ENCODE measurements at places on chromosomes 2 and 18.
A peak's percentile ranks its signal among the peaks of the same experiment; 100 is the strongest.

DNA sequence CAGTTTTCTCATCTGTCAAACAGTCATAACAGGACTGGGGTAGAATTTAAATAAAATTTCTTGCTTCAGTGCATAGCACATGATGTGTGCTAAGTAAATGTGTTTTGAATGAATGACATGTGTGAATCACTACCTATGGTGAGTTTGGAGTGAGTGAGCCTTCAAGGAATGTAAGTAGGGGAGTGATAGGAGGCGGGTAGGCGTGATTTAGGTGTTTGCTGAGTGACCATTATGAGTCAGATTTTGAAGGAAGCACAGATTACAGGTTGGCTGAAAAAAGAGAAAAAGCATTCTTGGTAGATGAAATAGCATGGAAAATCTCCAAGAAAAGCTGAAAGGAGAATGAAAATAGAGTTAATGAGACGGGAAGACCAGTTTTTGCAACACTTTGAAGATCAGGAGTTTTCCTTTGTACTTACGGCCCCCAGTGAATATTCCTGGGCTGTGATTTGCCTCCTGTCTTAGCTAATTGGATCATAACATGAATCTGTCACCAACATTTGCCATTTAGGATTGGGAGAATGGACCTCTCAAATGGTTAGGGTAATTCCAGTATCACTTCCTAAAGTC lies 136.9 kb upstream of the GATA6 start:
- DNase-seq: peak; percentile 51

- no peak for DNase-seq
Observed at GRCh38 chr18:77093586-77093985, 39.0 kb downstream of the MBP start.

GRCh38 chr2:206940546-206940945 lies 1.2 kb downstream of the CPO start:
- DNase-seq: no peak

- peak; percentile 1 for DNase-seq
Observed at GRCh38 chr2:102442967-102443828, 20.2 kb downstream of the IL18RAP start.

GRCh38 chr2:133415210-133415876 lies 152.9 kb downstream of the NCKAP5 start:
- no peak for DNase-seq

DNA sequence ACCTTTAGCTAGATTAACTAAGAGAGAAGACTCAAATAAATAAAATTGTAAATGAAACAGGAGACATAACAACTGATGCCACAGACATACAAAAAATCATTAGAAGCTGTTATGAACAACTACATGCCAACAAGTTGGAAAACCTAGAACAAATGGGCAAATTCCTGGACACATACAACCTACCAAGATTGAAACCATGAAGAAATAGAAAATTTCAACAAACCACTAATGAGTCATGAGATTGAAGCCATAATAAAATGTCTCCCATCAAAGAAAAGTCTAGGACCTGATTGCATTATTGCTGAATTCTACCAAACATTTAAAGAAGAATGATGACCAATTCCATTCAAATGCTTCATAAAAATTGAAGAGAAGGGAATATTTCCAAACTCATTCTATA lies 54.3 kb downstream of the ST3GAL5 start:
- no peak for DNase-seq

GRCh38 chr2:15660491-15661294 lies 69.0 kb downstream of the DDX1 start:
- DNase-seq: no peak

DNA sequence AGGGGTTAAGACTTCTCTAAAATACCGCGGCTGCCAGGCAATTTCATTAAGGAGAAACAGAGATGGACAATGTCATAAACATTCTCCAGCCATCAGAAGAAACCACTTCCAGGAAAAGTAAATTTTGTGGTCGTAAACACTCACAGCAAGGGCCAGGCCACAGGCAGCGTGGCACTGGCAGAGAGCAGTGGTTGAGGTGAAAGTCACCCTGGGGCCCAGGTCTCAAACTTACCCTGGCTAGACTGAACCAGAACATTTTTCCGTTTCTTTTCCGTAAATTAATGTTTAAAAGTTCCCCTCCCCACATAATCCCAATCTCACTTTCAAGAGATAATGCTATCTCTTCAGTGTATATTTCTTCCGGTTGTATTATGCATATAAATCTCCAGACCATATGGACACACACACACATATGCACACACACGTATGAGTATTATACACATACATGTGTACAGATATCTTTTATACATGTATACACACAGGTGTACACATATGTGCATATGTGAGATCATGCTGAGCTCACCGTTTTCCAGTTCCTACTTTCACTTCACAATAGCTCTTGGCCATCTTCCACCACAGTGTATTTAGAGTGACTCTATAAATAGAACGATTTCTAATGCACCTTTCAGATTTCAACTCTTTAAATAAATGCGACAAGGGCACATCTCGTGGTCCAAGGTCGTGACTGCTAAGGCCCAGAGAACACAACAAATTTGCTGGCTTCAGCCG lies 90.1 kb downstream of the MALT1 start:
- no peak for DNase-seq

DNA sequence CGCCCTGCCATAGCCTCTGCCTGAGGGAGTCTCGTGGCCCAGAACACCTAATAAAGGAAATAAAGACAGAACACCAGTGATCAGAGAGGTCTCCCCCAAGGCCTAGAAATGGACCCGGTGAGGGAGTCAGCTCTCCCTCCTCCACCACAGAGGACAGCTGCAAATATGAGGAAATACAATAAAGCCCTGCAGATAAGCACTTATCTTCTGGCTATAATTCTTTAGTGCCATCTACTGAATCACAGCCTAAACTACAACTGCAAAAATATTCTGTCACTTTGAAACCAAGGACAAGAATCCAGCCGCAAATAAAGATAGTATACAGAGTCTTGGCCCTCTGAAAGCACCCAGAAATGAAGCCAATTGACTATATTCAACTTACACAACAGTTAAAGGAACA lies 42.4 kb upstream of the TACR1 start:
- DNase-seq: no peak

DNA sequence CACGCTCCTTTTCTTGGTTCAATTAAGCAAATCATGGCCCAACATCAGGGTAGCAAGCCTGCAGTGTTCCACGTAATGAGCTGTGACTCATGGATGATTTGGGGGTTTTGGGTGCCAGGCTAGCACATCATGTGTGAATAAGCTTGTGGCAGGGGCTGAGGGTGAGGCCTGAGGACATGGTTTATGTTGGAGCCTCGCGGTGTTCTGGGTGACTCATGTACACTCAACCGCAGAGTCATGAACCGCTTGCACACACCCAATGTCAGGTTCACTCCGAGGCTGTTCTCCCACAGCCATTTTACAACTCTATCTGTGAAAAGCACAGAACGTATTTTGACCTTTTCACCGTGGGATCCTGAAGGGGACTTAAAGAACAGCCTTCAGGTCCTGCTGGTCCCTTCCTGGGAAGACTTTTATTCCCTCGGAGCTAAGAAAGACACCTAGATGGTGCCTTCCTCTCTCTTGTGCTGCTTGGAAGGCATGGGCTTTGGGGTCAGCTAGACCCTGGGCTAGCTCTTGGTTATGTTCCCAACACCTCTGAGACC lies 139.9 kb upstream of the ZEB2 start:
- DNase-seq: peak; percentile 72

- DNase-seq: peak; percentile 44
Observed at GRCh38 chr18:45521136-45521535, 94.1 kb upstream of the SLC14A2 start.

DNA sequence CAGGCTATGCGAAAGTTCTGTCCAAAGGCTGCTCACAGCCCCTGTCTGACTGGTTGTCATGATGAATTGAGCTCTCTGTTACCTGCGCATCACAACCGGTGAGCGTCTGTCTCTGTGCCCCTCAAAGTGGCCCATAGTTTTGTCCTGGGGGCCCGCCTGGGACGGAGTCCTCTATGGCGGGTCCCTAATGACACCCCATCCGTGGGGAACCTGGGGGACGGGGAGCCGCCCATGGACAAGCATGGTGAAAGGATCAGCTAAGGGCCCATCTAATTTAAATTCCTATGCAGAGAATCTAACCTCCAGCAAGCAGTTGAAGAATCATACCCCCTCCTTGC lies 473 bp downstream of the ELMOD3 start:
- no peak for DNase-seq

- no peak for DNase-seq
Observed at GRCh38 chr2:158687315-158687714, 107.8 kb upstream of the DAPL1 start.

- DNase-seq: no peak
Observed at GRCh38 chr2:181585732-181586131, 71.2 kb downstream of the CERKL start.

DNA sequence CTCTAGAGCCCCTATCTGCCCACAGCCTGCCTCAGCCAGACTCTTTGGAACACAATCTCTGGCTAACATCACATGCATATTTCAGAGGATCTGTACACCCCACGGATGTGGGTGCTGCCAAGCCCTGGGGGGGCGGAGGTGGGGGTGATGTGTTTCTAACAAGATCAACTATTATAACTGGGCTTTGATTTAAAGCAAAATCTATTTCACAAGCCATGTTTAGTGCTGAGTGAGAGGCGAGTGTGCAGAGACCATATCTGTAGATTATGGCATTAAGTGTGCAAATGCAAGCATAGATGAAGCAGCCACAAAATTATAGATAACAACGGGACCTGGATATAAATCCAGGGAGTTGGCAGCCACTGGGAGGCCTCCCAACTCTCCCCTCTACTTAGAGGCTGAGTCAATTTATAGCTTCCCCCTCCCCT lies 135.8 kb upstream of the SMAD2 start:
- no peak for DNase-seq

GRCh38 chr2:193475038-193475437 lies 1280.3 kb upstream of the TMEFF2 start:
- DNase-seq: no peak

GRCh38 chr2:49950646-49951045 lies 796.3 kb upstream of the FSHR start:
- DNase-seq: no peak

DNA sequence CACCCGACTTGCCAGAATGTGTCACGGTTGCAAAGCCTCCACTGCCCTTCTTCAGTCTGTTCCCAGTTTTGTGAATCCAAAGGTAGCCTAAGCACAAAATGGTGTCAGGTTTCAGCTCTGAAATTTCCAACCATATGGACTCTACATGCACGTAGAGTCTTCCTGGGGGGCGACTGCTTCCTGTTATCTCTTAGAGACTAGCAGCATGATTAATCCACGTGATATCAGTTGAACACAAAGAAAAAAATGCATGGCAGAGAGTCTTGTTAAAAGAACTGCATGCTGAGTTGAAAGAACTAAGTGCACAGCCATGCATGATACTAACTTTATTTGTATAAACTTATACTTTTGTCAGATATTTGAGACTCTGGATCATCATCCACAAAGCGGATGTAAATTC lies 404.4 kb downstream of the SOCS6 start:
- DNase-seq: no peak

Measured in GM04504 (cell line).